ENCODE measurements at places on chromosomes 5 and 9.
A peak's percentile ranks its signal among the peaks of the same experiment; 100 is the strongest.

DNA sequence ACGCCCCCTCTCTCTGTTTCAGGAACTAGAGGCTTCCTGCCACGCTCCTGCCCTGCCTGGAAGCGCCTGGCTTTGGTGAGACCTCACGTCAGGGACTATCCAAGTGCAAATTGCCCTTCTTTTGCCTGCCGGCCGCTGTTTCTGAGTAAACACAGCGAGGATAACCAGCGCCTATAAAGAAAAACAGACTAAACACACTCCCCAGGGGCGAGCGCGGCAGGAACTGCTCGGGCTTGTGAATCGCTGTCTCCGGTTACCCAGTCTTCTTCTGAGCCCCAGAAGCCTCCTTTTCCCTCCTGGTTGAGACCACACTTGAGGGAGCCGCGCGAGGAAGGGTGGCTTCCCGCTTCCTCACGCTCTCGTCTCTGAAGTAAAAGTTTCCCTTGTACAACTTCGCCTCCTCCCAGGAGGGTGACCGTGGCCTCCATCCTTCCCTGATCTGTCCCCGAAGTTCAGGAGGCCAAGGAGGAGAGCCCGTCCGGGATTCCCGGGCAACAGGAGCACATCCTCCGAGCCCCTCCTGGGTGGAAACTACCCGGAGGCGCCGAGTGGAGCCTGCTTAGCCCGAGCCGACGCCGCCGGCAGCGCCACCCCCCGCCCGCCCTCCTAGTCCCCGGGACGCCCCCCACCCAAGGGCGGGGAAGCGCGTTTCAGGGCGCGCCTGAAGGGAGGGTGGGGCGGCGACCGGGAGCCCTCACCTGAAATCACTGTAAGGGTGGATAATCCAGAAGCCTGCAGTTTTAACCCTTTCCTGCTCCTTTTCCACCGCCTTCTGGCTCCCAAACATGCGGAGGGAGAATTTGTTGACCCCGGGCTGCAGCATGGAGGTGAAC is 993 bp downstream of the HCN1 start:
- DNase-seq, result no peak

DNA sequence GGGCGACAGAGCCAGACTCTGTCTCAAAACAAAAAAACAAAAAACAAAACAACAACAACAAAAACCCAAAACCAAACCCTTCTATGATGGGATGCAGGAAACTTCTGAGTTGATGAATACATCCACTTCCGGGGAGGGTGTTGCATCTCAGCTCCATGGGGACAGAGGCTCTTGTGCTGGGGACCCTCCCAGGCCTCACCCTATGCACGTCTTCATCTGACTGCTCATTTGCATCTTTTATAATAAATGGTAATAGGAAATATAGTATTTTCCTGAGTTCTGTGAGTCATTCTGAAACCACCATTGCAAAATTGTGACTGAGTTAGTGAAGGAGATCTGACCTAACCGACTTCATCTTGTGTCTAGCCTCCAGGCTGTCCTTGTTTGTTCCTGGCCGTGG is 109.5 kb upstream of the SLC28A3 start:
- peak; percentile 4 for DNase-seq

- no peak for DNase-seq
Measured at GRCh38 chr5:40367255-40367654, 312.5 kb upstream of the PTGER4 start.

- DNase-seq, result no peak
Measured at GRCh38 chr9:133558191-133559126, 24.0 kb downstream of the ADAMTSL2 start.

- no peak for DNase-seq
Measured at GRCh38 chr5:147743012-147743411, 39.5 kb downstream of the JAKMIP2 start.

- no peak for DNase-seq
Measured at GRCh38 chr5:132459031-132459982, 31.3 kb downstream of the IRF1 start.

DNA sequence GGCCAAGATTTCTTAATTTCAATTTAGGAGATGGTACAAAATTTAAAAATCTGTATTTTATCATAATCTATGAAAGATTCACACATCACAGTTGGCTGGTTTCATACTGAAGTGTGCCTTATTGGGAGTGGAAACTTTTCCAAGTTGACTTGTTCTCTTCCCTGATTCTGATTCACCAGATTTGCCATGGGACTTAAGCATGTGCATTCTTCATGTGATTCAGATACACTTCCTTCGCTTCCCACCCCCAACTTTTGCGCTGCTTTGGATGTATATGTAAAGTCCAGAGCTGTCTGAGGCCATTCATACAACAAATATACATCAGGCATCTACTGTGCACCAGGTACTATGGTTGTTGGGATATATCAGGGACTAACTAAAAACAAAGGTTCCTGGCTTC is 34.4 kb downstream of the CPEB4 start:
- DNase-seq, result no peak

GRCh38 chr5:125914471-125914870 is 508.7 kb upstream of the GRAMD2B start:
- no peak for DNase-seq

DNA sequence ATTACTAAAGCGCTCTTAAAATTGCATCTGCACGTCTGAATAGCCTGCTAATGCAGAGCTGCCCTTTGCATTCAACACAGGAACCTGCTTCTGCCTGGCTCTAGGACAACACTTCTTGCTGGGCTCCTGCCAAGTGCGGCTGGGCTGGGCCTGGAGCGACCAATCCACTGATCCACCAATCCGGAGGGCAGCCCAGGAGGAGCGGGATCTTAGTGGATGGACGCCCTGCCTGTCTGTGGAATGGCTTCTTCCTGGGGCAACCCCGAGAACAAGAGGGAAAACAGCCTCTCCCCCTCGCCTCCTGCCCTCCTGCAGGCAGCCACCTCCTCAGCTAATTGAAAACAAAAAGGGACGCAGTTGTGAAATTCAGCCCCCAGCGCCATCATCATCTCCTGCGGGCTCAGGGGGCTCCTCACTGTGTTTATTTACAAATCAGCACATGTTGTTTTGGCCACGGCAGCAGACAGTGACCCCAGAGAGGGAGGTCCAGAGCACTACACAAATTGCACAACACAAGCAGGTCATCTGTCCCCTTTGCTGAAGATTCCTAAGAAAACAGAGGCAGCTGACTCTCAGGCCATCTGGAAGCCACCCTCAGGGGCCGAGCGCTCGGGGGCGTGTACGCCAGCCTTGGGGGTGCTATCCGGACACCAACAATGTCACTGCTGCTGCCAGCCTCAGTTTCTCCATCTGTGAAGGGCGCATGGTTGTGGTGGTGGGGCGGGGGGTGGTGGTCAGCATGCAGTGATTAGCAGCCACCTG is 57.3 kb downstream of the GADD45G start:
- DNase-seq, result no peak

- DNase-seq, result no peak
Measured at GRCh38 chr5:168104350-168104749, 187.1 kb upstream of the WWC1 start.

- DNase-seq, result no peak
Measured at GRCh38 chr9:120654272-120654671, 60.0 kb downstream of the MEGF9 start.

DNA sequence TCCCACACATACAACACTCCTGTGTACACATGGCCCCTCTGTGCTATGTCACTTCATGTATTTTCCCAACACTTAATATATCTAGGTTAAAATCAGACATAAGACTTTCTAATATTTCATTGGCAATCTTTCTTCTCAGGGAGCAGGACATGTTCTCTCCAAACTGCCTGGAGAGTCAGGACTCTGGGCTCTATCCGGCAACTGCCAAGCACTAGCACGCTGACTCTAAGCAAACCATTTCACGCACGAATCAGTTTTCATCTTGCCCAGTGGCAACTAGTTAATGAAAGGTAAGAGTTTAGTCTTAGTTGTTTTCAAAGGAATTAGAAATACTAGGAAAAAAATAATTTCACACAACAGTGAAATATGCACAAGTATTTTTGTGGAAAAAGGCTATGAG is 124.8 kb downstream of the NFIB start:
- DNase-seq, result no peak

DNA sequence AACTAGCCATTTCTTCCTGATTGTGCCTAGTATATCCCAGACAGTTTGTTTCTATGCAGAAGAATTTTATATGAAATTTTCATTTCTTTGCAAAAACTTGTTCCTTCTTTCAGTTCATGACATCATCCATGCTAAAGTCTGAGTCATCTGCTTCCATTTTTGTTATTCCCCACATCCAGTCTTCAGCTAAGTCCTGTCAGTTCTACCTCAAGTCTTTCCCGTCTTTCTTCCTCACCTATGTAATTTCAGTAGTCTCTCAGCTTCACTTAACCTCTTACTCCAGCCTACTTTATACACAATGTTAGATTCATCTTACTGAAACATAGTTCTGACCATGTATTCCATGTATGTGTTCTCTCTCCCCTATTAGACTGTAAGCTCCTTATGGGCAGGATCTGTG is 39.1 kb downstream of the G3BP1 start:
- DNase-seq, result no peak

DNA sequence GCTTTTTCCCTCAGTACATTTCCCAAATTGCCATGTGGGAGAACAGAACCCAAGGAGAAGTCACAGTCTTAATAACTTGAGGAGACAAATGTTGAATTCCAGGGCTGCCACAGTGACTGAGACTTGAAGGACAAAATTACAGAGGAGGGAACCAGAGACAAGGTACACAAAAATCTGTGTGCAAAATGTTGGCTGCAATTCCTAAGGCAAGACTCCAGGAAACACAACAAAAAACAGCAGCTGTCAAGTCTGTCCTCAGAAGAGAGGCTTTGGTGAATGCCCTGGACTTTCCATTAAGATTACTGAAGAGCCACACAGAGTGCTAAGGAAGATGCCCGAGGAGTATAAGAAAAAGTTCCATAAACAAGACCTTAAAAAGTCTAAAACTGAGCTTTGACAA is 21.1 kb downstream of the AP3B1 start:
- no peak for DNase-seq

- no peak for DNase-seq
Measured at GRCh38 chr5:76422227-76422626, 19.1 kb downstream of the IQGAP2 start.

GRCh38 chr5:140145818-140146522 is 20.2 kb downstream of the IGIP start:
- peak; percentile 41 for DNase-seq

GRCh38 chr9:123338710-123339665 is 17.0 kb upstream of the CRB2 start:
- peak; percentile 81 for DNase-seq

Measured in activated CD4-positive, alpha-beta T cell treated with anti-CD3 and anti-CD28 coated beads, Interleukin-2, amount 50 U/mL, for 16 hours (primary cell).